ENCODE measurements at places on chromosomes 16 and 17.

DNA sequence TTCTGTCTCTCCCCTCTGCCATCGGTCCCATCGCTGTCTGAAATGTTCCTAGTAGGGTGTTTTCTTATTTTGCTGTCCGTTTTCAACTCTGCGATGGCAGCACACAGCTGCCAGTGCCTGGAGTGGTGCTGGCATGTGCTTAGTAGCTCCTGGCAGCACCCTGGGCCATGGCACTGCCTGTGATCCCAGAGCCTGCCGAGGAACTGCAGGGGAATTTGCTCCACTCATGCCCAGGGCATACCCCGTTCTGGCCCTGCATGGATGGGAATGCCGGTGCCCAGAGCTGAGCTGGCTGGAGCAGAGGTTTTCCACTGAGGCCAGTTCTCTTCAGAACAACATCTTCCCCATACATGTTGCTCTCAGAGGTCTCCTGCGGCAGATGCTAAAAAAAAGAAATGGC is 43.1 kb downstream of the GPT2 start:
- DNase-seq = no peak

GRCh38 chr17:27049104-27049784 is 244.7 kb upstream of the WSB1 start:
- DNase-seq = no peak

GRCh38 chr16:4918781-4919251 is 18.1 kb downstream of the PPL start:
- DNase-seq = no peak

DNA sequence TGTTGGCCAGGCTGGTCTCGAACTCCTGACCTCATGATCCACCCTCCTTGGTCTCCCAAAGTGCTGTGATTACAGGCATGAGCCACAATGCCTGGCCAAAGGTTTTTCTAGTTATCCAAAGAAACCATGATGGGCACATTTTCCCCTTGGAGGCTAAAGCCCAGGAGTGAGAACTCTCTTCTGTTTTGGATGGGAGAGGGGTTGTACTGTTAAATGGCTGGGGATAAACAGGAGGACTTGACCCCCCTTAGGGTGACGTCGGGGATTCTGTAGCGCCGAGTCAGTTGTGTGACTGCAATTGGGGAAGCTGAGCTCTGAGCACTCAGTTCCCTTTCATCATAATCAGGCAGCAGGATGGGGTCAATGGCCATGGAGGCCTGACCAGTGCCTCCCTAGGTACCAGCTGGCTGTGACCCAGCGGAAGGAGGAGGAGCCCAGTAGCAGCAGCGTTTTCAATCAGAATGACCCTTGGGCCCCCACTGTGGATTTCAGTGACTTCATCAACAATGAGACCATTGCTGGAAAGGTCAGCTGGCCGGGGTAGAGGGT is 4.1 kb downstream of the AOC3 start:
- no peak for DNase-seq

Measured in pancreas (tissue), 10 donors.